Endodermal cell (in vitro differentiated cells): ENCODE measurements at places on chromosomes 1 and 21.

- DNase-seq, result peak; percentile 81
- H3K27me3 ChIP-seq, result no peaks in the 10 kb centered on the region
- no peaks in the 10 kb centered on the region for H3K36me3 ChIP-seq
- no peak overlapping the region for H3K4me3 ChIP-seq
Measured at GRCh38 chr1:18941221-18942141, 15.0 kb downstream of the IFFO2 start.

GRCh38 chr1:31757989-31758388 lies 6.2 kb downstream of the ADGRB2 start:
- H3K27ac ChIP-seq, result no peak overlapping the region
- H3K4me1 ChIP-seq, result peaks cover 14% of the 10 kb centered on the region
- no peaks in the 10 kb centered on the region for H3K36me3 ChIP-seq
- no peak overlapping the region for H3K4me3 ChIP-seq
- DNase-seq, result no peak

GRCh38 chr1:7738044-7738443 lies 33.1 kb upstream of the VAMP3 start:
- no peak for DNase-seq
- no peaks in the 10 kb centered on the region for H3K27me3 ChIP-seq
- peaks cover 41% of the 10 kb centered on the region for H3K36me3 ChIP-seq
- no peak overlapping the region for H3K4me3 ChIP-seq
- no peaks in the 10 kb centered on the region for H3K4me1 ChIP-seq

GRCh38 chr1:157274698-157275534 lies 136.7 kb upstream of the ETV3 start:
- no peaks in the 10 kb centered on the region for H3K4me1 ChIP-seq
- no peaks in the 10 kb centered on the region for H3K36me3 ChIP-seq
- no peak overlapping the region for H3K27ac ChIP-seq

DNA sequence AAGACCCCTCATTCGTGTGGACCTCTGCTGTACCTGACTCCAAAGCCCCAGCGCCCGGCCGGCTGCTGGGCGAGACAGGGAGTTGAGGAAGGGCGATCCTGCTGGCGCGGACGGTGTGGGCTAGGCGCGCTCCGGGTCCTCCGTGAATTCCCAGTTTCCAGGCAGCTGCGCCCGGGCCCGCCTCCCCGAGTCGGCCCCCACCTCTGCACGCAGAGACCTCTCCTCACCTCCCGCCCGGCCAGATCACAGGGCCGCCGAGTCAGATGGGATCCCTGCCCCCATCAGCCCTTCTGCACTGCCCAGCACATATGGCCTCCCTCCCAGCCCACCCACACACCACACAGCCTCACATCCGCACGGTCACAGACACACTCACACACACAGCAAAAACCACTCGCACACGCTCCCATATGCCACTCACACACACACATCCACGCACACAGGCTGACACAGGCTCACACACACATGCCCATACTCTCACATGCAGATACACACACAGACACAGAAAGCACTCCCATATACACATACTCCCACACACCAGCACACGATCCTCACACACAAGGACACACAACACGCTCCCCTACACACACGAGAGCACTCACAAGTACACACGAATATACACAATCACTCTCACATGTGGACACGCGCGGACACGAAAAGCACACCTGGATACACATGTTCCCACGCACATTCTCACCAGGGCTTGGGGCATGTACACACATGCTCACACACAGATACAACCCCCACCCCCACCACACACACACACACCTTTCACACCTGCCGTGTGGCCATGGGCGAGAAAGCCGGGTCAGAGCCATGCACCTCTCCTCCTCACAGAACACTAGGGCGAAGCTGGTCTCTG lies 7.2 kb upstream of the GUCA2B start:
- no peaks in the 10 kb centered on the region for H3K36me3 ChIP-seq
- no peak overlapping the region for H3K27ac ChIP-seq
- peaks cover 24% of the 10 kb centered on the region for H3K27me3 ChIP-seq
- no peak overlapping the region for H3K4me3 ChIP-seq

- peaks cover 4% of the 10 kb centered on the region for H3K4me1 ChIP-seq
- DNase-seq, result peak; percentile 57
- H3K36me3 ChIP-seq, result no peaks in the 10 kb centered on the region
Measured at GRCh38 chr1:212512816-212513559, 80.3 kb downstream of the NENF start.

DNA sequence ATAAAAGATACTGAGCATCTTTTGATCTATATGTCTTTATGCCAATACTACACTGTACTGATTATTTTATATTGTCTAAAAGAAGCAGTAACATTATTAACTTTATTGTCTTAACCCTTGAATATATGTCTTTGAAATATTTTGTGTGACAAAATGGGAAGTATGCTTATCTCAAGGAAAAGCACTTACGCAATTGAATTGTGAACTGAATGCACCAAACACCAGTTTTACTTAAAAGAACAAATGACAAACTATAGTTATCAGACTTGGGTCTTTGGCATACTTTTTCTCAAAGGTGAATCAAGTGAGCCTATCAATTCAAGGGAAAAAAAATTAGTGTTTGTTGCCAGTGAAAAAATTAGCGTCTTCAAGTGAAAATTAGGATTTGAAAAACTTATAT lies 9.2 kb upstream of the SLC6A9 start:
- no peaks in the 10 kb centered on the region for H3K27me3 ChIP-seq
- H3K27ac ChIP-seq, result no peak overlapping the region
- DNase-seq, result no peak
- peaks cover 6% of the 10 kb centered on the region for H3K4me1 ChIP-seq

DNA sequence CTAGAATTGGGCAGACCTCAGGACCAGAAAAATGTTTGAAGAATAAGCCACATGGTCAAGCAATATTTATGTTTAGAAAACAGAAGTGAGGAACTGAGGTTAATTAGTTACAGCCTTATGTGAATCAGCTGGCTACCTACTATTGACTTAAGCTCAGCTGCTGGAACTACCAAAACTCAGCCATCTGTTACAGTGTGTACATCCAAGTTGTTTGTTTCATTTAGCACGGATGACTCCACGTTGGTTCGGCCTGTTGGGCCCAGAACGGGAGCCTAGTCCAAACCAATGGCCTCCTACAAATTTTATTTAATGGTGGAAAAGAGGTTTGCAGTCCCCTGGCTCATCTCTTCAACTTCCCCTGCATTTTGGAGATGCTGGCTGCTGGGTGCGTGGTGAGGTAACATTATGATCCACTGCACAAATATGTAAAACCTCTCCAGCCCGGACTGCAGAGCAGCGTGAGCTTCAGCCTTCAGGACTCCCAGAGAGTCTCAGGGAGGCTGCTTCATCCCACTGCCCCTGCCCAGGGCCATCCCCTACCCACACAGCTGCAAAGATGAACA lies 143.4 kb downstream of the ZZZ3 start:
- peaks cover 2% of the 10 kb centered on the region for H3K4me1 ChIP-seq
- DNase-seq, result no peak
- H3K4me3 ChIP-seq, result no peak overlapping the region
- no peaks in the 10 kb centered on the region for H3K36me3 ChIP-seq
- no peaks in the 10 kb centered on the region for H3K27me3 ChIP-seq
- no peak overlapping the region for H3K27ac ChIP-seq

DNA sequence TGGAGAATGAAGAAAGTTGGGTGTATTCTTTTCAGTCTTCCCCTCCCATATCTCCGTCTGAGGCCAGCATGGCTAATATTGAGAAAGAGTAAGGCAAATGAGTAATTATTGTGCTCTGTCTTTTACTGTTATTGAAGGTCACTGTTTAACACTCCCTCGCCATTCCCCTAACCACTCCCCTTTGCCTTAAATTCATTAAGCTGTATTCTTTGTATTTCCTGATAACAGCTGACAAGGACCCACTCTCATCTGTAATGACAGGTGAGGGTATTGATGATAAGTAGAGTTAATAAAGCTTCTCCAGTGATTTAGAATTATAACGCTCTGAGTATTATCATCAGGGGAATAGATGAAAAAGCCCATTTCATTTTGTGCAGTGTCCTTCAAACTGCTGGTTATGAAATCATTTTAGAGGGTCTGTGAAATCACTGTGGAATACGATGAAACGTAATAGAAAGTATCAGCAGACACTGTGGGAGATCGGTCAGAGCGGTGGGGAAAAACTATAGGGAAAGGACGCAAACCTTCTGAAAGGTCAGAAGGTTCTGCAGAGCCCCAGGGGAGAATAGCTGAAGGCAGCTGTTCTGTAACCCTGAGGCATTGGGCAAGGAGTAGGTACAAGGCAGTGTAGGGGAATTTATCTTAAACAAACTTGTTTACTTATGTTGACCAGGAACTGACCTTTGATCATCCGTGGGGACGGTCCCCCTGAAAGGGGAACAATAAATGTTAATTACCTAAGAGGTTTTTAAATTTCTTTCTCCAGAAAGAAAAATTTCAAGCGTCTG lies 46.3 kb upstream of the CACYBP start:
- no peak overlapping the region for H3K27ac ChIP-seq
- H3K27me3 ChIP-seq, result no peaks in the 10 kb centered on the region
- peaks cover 9% of the 10 kb centered on the region for H3K4me1 ChIP-seq
- DNase-seq, result no peak
- H3K36me3 ChIP-seq, result no peaks in the 10 kb centered on the region

DNA sequence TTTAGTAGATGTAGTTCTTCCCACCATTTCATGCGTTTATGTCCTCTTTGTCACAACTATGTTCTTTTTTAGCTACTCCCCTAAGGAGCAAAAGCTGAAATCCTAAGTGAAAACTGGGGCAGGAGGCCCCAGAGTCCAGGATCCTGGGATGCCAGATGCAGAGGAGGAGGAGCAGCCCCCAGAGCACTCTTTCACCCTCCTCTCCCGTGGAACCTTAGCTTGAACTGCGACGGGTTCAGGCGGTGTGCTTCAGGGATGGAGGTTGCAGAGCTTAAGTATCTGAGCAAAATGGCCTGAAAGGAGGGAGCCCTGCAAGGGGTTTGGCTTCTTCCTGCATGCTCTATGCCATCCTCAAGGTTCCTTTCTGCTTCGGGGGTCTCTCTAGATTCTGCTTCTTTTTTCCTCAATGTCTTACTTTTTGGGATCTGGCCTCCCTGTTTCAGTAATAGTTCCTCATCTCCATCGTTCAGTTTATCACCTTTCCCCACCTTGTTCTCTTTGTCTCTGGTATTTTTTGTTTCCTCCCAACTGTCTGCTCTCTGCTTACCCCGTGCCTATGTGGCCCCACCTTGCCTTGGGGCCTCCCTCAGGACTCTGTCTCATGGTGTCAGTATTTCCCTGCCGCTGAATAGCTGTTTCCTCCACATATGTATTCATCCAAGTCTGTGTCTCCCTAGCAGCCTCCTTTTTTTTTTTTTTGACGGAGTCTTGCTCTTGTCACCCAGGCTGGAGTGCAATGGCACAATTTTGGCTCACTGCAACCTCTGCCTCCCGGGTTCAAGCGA lies 2.7 kb upstream of the NHLH1 start:
- H3K4me3 ChIP-seq, result no peak overlapping the region
- H3K27ac ChIP-seq, result peak overlapping the region; percentile 96
- H3K4me1 ChIP-seq, result no peaks in the 10 kb centered on the region

DNA sequence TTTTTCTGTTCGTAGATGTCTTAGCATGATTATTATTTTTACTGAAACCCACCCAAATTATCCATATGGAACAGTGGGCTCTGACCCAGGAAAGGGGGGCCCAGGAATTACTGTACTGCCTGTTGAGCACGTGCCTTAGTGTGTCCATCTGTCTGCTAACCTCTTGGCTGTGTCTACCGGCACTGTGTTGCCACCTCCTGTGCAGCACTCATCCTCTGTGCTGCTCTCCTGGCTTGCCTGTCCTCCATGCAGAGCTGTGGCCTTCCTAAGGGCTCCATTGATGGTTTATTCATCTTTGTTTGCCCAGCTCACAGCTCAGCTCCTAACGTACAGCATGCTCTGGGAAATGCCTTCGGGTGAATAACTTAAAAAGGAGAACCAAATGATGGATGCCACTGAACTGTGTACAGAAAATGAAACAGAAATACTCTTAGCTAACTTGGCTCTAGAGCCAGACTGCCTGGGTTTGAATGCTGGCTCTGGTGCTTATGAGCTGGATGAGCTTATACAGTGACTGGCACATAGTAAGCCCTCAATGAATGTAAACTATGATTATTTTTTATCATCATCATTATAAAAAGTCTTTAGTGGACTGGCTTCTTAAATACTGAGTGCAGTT lies 11.4 kb upstream of the RPTN start:
- DNase-seq, result no peak
- H3K4me3 ChIP-seq, result no peak overlapping the region
- no peak overlapping the region for H3K27ac ChIP-seq
- H3K4me1 ChIP-seq, result no peaks in the 10 kb centered on the region
- no peaks in the 10 kb centered on the region for H3K36me3 ChIP-seq

GRCh38 chr1:198254521-198254920 lies 97.7 kb downstream of the NEK7 start:
- H3K4me3 ChIP-seq, result no peak overlapping the region
- H3K4me1 ChIP-seq, result peaks cover 9% of the 10 kb centered on the region
- H3K27ac ChIP-seq, result no peak overlapping the region

DNA sequence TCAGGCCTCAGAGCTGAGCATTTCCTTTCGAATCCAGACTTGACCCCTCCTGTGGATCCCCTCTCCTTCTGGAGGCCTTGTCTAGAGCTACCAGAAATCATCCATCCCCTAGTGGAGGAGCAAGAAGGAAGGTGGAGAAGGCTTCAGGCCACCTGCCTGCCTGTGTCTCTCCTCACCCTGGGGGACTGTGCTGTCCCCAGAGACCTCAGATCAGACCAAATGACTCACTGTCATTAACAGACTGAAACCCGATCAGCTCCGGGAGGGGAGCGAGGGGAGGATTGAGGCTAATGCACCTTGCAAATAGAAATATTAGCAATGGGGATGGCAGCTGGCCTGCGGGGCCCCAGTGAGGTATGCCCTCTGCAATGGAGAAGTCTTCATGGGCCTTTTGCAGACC lies 2.1 kb downstream of the MYBPH start:
- DNase-seq, result no peak
- H3K27ac ChIP-seq, result no peak overlapping the region
- H3K4me3 ChIP-seq, result no peak overlapping the region
- H3K4me1 ChIP-seq, result peaks cover 15% of the 10 kb centered on the region
- H3K36me3 ChIP-seq, result no peaks in the 10 kb centered on the region

DNA sequence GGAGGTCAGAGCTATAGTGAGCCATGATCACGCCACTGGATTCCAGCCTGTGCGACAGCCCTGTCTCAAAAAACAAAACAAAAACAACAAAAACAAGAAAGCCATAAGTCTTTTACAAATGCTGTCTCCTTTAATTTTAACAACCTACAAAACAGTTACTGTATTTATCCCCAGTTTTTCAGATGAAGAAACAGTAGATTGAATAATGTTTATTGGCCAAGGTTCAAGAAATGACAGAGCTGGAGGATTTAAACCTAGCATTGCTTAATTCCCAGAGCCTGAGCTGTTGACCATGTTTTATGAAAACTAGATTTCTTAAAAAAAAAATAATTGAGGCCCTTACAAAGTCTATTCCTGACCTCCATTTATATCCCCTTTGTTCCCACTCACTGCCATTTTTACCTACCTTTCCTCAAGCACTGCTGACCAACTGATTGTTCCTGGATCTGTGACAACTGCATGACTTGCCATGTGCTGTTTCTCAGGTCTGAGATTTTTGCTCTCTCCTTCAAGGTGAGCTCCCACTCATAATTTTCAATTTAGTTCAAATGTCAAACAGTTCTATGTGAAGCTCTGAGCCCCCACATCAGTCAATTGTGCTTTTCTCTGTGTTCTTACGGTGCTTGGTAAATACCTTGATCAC lies 140.8 kb downstream of the CHRM3 start:
- DNase-seq, result no peak
- H3K27ac ChIP-seq, result no peak overlapping the region
- no peaks in the 10 kb centered on the region for H3K27me3 ChIP-seq
